ENCODE measurements at places on chromosomes 2 and 18.

- no peak for DNase-seq
Observed at GRCh38 chr2:169573974-169574299, 272 bp upstream of the FASTKD1 start.

DNA sequence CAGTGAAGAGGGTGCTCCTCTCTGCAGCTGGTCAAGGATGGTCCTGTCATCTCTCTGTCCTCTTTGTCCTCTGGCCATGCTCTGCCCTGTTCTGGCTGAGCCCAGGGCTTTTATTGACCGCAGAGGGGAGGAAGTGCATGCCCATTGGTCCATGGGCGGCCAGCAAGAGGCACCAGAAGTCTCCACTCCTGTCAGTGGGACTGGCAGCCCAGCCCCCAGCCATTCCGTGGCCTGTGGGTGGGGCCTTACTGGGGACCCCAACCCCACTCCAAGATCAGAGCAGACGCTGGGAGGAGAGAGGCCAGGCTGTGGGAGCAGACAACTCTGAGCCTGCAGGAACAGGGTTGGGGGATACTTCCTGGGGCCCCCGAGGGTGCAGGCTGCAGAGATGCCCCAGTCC is 156.9 kb downstream of the CTNNA2 start:
- DNase-seq = no peak

GRCh38 chr2:235981631-235982030 is 186.6 kb downstream of the GBX2 start:
- no peak for DNase-seq

DNA sequence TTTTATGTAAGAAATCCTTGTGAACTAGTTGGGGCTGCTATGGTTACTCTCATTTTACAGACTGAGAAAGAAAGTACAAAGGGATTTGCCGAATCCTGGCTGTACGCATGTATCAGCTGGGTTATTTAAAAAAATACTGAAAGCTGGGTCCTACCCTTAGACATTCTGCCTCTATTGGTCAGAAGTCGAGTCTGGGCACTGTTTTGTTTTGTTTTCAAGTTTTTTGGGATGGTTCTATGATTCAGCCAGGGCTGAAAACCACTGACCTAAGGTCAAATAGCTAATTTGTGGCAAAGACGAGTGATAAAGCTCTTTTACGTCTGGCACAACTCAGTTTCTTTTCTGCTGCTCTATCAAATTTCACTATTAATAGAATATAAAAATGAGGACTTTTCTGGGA is 5.9 kb upstream of the SLC8A1 start:
- no peak for DNase-seq

GRCh38 chr2:75173740-75174139 is 25.6 kb downstream of the TACR1 start:
- no peak for DNase-seq

- no peak for DNase-seq
Observed at GRCh38 chr18:2589345-2590068, 18.1 kb downstream of the NDC80 start.

GRCh38 chr2:152432206-152432653 is 97.3 kb downstream of the FMNL2 start:
- no peak for DNase-seq

DNA sequence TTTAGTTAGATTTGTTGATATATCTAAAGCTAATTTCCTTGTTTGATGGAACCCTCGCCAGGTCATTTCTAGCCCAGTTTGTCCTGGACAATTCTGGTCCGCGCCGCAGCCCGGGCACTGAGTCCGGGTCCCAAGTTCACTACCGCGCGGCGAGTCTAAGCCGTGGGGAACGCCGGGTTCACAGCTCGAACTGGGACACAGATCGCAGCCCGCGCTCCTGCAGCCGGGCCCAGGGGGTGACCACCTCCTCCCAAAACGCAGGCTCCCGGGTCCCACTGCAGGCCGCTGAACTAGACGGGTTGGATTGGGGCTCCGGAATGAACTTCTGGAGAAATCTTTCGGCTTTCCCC is 681 bp downstream of the ACADL start:
- no peak for DNase-seq

DNA sequence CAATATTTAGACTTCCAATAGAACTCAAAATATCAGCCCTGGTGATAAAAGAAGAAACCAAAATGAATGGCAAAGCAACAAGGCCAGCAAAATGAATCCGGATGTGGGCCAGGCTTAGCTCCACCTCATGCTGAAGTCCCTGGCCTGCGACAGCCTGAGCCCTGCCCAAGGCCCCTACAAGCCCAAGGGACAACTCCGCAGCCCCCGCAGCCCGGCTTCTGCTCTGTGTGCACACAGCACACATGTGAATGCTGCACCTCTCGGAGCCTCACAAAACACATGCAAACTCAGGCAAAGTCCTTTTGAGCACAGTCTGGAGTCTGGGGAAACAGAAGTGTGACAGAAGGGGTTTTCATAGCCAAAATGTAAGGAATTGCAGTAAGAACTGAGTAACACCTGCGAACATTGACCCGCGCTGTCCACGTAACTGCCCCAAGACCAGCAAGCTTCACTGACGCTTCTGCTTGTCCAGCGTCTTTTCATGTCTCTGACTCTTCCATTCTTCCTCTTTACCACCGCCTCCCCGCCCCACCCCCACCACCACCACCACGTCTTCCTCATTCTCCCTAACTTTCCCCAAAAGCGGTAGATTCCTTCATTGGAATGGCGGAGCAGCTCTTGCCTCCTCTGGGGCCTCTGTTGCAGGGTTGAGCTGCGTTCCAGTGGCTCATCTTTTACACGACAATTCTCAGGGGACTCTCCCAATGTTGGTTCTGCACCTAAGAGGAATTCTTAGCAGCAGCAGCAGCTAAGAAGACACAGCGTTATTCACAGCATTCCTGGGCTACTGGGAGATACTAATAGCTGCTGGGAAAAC is 136.4 kb upstream of the COPS8 start:
- DNase-seq = no peak

DNA sequence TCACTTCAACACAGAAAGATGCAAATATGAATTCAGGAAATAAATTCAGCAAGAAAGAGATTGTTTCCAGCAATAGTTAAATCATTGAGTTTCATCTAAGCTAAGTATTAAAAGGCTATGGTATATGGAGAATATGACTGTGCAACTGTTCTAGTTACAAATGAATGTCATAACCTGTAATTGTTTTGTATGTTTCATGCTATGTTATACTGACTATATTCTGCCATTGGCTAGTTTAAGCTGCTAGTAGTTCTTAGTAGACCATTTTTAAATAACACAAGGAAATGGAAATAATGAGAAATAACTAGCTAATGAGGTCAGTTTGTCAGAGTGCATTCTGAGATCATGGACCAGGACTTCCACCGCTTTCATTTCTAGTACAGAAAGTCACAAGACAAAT is 1154.9 kb upstream of the TMEFF2 start:
- DNase-seq = no peak

DNA sequence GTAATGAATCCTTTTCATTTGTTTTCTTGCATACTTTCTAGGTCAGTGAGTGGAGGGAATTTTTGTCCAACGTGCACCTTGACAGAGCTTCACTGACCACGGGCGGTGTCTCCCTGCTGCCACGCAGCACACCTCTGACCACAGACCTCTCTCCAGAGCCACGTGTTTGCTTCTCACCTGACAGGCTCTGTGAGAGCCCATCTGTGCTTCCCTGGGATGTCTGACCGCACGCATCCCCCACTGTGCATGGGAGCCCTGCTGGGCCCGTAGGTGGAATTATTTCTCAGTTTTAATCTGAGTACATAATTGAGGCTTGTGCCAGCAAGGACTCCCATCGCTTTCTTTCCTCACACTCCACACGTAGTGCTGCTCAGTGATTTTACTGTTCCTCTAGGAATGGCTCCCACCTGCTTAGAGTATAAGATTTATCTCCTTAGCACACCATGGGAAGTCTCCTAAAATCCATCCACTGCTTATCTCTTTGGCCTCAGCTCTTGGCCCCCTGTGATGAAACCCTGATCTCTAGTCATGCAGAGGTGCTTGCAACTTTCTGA is 482.6 kb downstream of the TSN start:
- no peak for DNase-seq

- no peak for DNase-seq
Observed at GRCh38 chr2:207226243-207226642, 60.5 kb upstream of the KLF7 start.

GRCh38 chr2:10043256-10043905 is at the start of gene KLF11:
KLF11 (plus strand) TSS chr2:10043550; CDS start chr2:10043717, 167 bp downstream.
- DNase-seq = peak; percentile 35

- DNase-seq = no peak
Observed at GRCh38 chr2:147614471-147614870, 230.4 kb upstream of the ACVR2A start.

GRCh38 chr2:11050565-11050964 is 104.7 kb upstream of the SLC66A3 start:
- no peak for DNase-seq

All from LNCaP clone FGC (cell line).